ENCODE measurements at places on chromosomes 3 and 15. TPM values are rescaled to one million over a fixed set of nuclear protein-coding genes. Genes with fewer than 3 reads are reported as not detected.

- H3K27ac ChIP-seq = no peak overlapping the region
- H3K27me3 ChIP-seq = peaks cover 47% of the 10 kb centered on the region
- no peaks in the 10 kb centered on the region for H3K36me3 ChIP-seq
- DNase-seq = no peak
- H3K4me1 ChIP-seq = no peaks in the 10 kb centered on the region
Observed at GRCh38 chr3:38655708-38656300, 6.3 kb upstream of the SCN5A start.

DNA sequence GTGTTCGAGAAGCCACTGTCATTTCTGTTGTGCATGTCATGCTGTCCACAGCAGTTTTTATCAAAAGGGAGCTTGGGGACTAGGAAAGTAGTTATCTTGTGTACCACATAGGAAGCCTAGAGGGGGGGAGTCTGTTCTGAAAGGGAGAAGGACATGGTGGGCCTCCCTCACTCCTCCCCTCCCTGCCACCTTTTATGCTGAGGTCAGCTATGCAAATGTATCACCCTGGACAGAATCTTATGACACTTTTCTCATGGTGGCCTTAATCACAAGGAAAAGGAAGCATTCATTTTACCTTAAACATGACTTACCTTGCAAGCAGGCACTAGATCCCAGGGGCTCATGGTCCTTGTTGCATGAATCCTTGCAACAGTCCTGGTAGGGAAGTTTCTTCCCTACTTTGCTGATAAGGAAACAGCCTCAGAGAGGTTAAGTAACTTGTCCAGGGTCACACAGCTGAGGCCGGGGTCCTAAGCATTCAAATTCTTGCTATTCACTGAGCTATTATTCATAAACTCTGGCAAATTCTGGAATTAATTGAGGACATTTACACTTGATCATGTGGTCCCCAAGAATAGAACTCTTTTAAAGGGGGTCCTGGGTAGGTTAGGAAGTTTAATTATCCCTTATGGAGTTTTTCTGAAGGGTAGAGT lies 81.1 kb upstream of the SLC6A1 start:
- H3K4me3 ChIP-seq = no peak overlapping the region
- H3K27me3 ChIP-seq = no peaks in the 10 kb centered on the region
- no peaks in the 10 kb centered on the region for H3K4me1 ChIP-seq
- DNase-seq = no peak
- no peaks in the 10 kb centered on the region for H3K36me3 ChIP-seq

- H3K36me3 ChIP-seq = no peaks in the 10 kb centered on the region
- peak; percentile 59 for DNase-seq
- H3K4me3 ChIP-seq = no peak overlapping the region
- H3K4me1 ChIP-seq = peaks cover 56% of the 10 kb centered on the region
- no peak overlapping the region for H3K27ac ChIP-seq
Observed at GRCh38 chr15:92018535-92019239, 165.2 kb downstream of the SLCO3A1 start.

GRCh38 chr3:178618896-178619295 lies 82.7 kb downstream of the KCNMB2 start:
- DNase-seq = no peak
- no peaks in the 10 kb centered on the region for H3K27me3 ChIP-seq
- H3K4me3 ChIP-seq = peak overlapping the region; percentile 21
- H3K4me1 ChIP-seq = no peaks in the 10 kb centered on the region
- no peaks in the 10 kb centered on the region for H3K36me3 ChIP-seq

GRCh38 chr3:42934910-42935309 lies 29.0 kb downstream of the ZNF662 start:
- DNase-seq = no peak
- peaks cover 8% of the 10 kb centered on the region for H3K27me3 ChIP-seq
- no peak overlapping the region for H3K4me3 ChIP-seq
- peaks cover 6% of the 10 kb centered on the region for H3K4me1 ChIP-seq

DNA sequence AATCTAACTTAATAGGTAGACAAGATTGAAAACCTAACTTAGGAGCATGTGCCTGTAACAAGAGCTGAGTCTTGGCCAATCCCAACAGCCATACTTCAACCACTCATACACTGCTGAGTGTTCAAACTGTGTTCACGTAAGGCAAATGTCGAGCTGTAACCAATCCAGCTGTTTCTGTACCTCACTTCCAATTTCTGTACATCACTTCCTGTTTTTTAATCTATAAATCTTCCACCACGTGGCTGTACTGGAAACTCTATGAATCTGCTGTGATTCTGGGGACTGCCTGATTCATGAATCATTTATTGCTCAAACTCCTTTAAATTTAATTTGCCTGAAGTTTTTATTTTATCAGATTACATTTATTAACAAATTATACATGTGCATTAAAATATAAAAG lies 44.6 kb upstream of the NEDD4 start:
- no peak for DNase-seq
- no peak overlapping the region for H3K27ac ChIP-seq
- H3K36me3 ChIP-seq = no peaks in the 10 kb centered on the region
- no peak overlapping the region for H3K4me3 ChIP-seq

GRCh38 chr3:174951498-174952005 lies 92.4 kb downstream of the NAALADL2 start:
- no peaks in the 10 kb centered on the region for H3K27me3 ChIP-seq
- no peak overlapping the region for H3K4me3 ChIP-seq
- H3K36me3 ChIP-seq = no peaks in the 10 kb centered on the region
- no peak for DNase-seq
- no peaks in the 10 kb centered on the region for H3K4me1 ChIP-seq

- H3K27me3 ChIP-seq = no peaks in the 10 kb centered on the region
- H3K27ac ChIP-seq = no peak overlapping the region
- no peaks in the 10 kb centered on the region for H3K4me1 ChIP-seq
- no peak for DNase-seq
Observed at GRCh38 chr3:190362258-190362657, 25.7 kb upstream of the CLDN16 start.

DNA sequence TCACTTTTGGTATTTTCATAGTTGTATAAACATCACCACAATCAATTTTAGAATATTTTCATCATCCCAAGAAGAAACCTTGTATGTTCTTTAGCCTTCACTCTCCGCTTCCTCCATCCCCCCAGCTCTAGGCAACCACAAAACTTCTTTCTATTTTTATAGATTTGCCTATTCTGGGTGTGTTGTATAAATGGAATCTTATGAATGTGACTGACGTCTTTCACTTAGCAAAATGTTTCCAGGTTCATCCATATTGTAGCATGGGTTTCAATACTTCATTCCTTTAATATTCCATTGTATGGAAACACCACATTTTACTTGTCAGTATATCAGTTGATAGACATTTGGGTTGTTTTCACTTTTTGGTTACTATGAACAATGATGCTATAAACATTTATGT lies 335.8 kb upstream of the GOLIM4 start:
- no peak for DNase-seq
- no peaks in the 10 kb centered on the region for H3K36me3 ChIP-seq
- H3K4me1 ChIP-seq = no peaks in the 10 kb centered on the region
- no peak overlapping the region for H3K4me3 ChIP-seq
- no peak overlapping the region for H3K27ac ChIP-seq

DNA sequence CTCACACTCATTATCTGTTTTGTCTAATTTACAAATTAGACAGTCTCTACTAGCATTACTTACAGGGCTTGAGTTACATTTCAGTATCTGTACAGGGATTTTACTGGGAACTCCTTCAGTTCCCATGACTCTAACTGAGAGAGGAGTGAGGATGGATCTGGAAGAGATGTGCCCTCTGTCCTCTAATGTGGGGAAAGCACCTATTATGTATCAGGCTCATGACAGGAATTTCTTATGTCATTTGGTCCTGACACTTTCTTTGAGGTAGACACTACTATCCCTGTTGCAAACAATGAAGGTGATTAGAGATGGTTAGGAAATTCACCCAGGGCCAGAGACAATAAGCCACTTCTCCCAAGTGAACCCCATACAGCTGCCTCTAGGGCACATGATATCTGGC lies 10.9 kb upstream of the NCKIPSD start:
- H3K27ac ChIP-seq = no peak overlapping the region
- H3K27me3 ChIP-seq = no peaks in the 10 kb centered on the region
- peaks cover 32% of the 10 kb centered on the region for H3K4me1 ChIP-seq
- H3K36me3 ChIP-seq = peaks cover 73% of the 10 kb centered on the region
- DNase-seq = no peak
- H3K4me3 ChIP-seq = no peak overlapping the region

DNA sequence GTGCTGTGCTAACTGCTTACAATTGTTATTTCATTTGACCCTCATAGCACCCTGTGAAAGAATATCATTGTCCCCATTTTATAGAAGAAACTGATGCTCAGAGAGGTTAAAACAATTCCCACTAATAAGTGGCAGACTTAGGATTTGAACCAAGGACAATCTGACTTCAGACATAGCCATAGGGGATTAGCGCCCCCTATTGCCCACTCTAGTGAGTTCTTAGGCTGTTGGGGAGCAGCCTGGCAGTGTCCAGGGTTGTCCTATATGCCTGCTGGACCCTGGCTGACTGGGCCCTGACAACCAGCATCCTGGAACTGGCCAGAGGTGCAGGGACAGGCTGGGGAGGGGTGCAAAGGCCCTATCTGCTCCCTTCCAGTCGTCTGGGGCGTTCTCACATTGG lies 15.4 kb downstream of the DPH3 start:
- H3K27ac ChIP-seq = no peak overlapping the region
- DNase-seq = no peak
- no peak overlapping the region for H3K4me3 ChIP-seq
- H3K36me3 ChIP-seq = no peaks in the 10 kb centered on the region
- no peaks in the 10 kb centered on the region for H3K4me1 ChIP-seq
- no peaks in the 10 kb centered on the region for H3K27me3 ChIP-seq

- H3K4me1 ChIP-seq = no peaks in the 10 kb centered on the region
- no peak overlapping the region for H3K27ac ChIP-seq
- H3K27me3 ChIP-seq = no peaks in the 10 kb centered on the region
Observed at GRCh38 chr3:113124256-113124830, 87.0 kb upstream of the BOC start.

- DNase-seq = no peak
- no peak overlapping the region for H3K4me3 ChIP-seq
- no peaks in the 10 kb centered on the region for H3K36me3 ChIP-seq
Observed at GRCh38 chr15:25416693-25417092, 22.1 kb downstream of the UBE3A start.

GRCh38 chr3:151183265-151183671 lies 19.7 kb downstream of the GPR171 start:
- no peak overlapping the region for H3K27ac ChIP-seq
- DNase-seq = no peak
- no peaks in the 10 kb centered on the region for H3K27me3 ChIP-seq
- H3K4me1 ChIP-seq = no peaks in the 10 kb centered on the region

- H3K4me3 ChIP-seq = peak overlapping the region; percentile 78
- H3K27me3 ChIP-seq = no peaks in the 10 kb centered on the region
- H3K27ac ChIP-seq = no peak overlapping the region
Observed at GRCh38 chr3:14405360-14406238, 3.2 kb downstream of the SLC6A6 start.

GRCh38 chr3:160444411-160444810 lies 5.2 kb downstream of the TRIM59 start:
- H3K4me3 ChIP-seq = no peak overlapping the region
- no peaks in the 10 kb centered on the region for H3K27me3 ChIP-seq
- no peak for DNase-seq
- H3K27ac ChIP-seq = no peak overlapping the region

- no peak overlapping the region for H3K27ac ChIP-seq
- H3K27me3 ChIP-seq = no peaks in the 10 kb centered on the region
- no peak overlapping the region for H3K4me3 ChIP-seq
- no peaks in the 10 kb centered on the region for H3K36me3 ChIP-seq
Observed at GRCh38 chr3:16203671-16204629, 29.5 kb downstream of the GALNT15 start.

GRCh38 chr3:181615666-181616065 lies 96.1 kb upstream of the SOX2 start:
- no peaks in the 10 kb centered on the region for H3K27me3 ChIP-seq
- H3K36me3 ChIP-seq = no peaks in the 10 kb centered on the region
- no peaks in the 10 kb centered on the region for H3K4me1 ChIP-seq
- H3K4me3 ChIP-seq = no peak overlapping the region
- no peak for DNase-seq
- no peak overlapping the region for H3K27ac ChIP-seq

DNA sequence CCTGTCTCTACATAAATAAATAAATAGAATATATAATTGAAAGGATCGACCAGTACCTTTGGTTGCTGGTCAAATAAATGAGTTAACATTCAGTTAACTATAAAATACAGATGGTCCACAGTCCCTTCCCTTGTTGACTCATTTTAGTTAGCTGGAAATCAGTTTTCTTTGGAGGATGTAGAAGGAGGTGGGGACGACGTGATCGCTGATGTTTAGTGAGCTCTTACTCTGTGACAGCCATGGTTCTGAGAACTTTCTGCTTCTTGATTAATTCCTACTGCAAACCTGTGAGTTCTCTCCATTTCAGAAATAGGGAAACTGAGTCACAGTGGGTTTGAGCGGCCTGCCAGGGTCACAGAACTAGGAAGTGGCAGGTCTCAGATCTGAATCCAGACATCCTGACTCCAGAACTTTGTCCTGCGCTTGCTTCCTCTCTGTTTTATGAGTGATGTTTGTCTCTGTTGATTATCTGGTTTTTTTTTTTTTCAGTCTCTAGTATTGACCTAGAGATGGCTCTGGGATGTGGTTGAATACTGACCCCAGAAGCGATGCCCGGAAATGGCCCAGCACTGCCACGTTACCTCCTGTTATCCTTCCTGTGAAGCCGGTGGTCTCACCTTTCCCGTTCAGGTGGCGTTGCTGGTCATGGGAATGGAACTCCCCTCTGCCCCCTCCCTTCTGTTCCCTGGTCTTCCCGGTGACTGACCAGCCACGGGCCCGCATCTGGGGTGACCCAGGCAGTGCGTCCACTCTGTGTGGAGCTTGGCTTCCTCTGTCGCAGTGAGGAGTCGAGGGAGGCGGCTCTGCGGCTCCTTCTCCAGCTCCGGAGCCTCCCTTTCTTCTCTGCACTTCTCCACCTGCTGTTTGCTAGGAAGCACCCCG lies 18.2 kb downstream of the SYNM start:
- DNase-seq = no peak
- peaks cover 71% of the 10 kb centered on the region for H3K4me1 ChIP-seq
- H3K4me3 ChIP-seq = peak overlapping the region; percentile 30
- H3K36me3 ChIP-seq = peaks cover 28% of the 10 kb centered on the region

- H3K4me3 ChIP-seq = no peak overlapping the region
- H3K4me1 ChIP-seq = no peaks in the 10 kb centered on the region
- H3K27ac ChIP-seq = no peak overlapping the region
Observed at GRCh38 chr3:35690271-35690670, 50.9 kb downstream of the ARPP21 start.

AP3B2 gene
- 5.2 TPM for total RNA-seq

RLBP1 gene
- total RNA-seq = not detected

NCKIPSD gene
- total RNA-seq = 11.1 TPM
